Cardiac muscle cell (in vitro differentiated cells and primary cell): ENCODE measurements at places on chromosomes 2 and 18. TPM values are rescaled to one million over a fixed set of nuclear protein-coding genes. Genes with fewer than 3 reads are reported as not detected.
A peak's percentile ranks its signal among the peaks of the same experiment; 100 is the strongest.

ELOA2 gene
- polyA plus RNA-seq: 0.32 TPM in 1 of 2 replicates, not detected in the other

GAL3ST2 gene
- not detected in 2 replicates for polyA plus RNA-seq

GPR75 gene
- 0.15 TPM in 1 of 2 replicates, not detected in the other for polyA plus RNA-seq

DIS3L2 gene
- polyA plus RNA-seq: 35.5 and 39.0 TPM in 2 replicates

GNAL gene
- polyA plus RNA-seq: 9.3 and 10.6 TPM in 2 replicates

ITPRIPL1 gene
- 1.3 and 1.5 TPM in 2 replicates for polyA plus RNA-seq

DNA sequence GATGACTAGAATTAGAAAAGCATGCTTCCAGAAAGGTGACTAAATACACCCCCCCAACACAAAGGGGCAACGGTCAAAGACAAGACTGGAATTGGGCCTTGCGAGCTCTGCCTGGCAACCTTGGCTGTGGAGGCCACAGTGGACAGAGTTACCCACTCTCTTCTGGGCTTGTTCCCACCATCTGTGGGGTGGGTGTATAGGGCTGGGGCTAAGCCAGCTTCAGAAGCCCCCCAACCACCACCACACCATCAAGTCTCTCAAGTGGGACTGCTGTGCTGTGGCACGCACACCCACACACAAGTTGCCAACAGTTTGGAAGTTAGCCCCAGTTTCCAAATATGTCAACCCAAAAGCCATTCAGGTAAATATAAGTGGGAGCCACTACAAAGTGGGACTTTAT lies 7.8 kb downstream of the NFE2L2 start:
- DNase-seq: no peak

- no peak for DNase-seq
Observed at GRCh38 chr2:124335058-124335457, 310.0 kb downstream of the CNTNAP5 start.

DNA sequence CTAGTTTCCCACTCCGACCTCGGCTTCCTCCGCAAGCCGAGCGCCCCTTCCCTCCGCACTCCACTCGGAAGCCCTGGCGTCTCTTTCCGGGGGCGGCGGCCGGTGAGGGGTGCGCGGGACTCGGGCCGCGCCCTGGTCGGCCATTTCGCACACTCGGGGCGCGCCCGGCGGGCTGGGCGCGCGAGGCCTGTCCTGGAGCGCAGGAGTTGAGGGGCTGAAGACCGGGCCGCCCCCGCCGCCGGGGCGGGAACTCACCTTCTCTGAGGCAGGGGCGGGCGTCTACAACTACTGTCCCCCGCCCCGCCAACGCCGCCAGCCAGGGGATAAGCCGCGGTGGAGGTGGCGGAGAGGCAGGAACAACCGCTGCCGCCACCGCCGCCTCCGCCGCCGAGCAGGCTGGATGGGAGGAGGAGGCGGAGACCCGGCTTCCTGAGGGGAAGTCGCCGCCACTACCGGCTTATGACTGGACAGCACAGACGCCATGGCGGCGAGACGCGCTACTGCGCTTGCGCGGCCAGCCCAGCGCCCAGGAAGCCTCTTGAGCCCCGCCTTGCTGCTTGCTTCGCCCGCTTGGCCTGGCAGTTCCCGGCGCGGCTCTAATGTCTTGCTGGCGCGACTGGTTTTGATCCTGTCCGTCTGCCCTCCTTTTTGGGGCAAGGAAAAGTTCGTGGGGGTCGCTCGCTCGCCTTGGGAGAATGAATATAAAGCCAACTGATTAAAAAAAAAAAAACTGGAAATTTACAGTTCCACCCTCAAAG lies at the start of gene KRCC1:
Gene KRCC1 (minus strand): TSS at position 413 of the 758 bp plus-strand sequence. CDS start 27,220 bp downstream, outside the sequence.
- DNase-seq: peak; percentile 97

- no peak for DNase-seq
Observed at GRCh38 chr2:25032901-25033300, 9.0 kb upstream of the EFR3B start.

- DNase-seq: peak; percentile 79
Observed at GRCh38 chr2:237618449-237618848, 8.9 kb upstream of the LRRFIP1 start.

DNA sequence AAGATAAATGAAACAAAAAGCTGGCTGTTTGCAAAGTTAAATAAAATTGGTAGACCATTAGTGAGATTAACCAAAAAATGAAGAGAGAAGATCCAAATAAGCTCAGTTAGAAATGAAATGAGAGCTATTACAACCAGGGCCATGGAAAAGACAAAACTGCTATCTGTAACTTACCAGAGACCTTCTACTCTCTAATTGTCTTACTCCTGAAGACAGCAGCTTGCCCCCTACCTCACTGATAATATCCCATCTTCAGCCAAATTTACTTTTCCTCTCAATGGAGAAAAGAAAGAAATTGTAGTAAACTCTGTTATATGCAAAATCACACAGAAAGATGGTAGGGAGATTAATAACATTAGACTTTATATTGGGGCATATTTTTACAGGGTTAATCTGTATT lies 178.2 kb downstream of the LCLAT1 start:
- DNase-seq: no peak

GRCh38 chr18:50297621-50298442 lies 10.3 kb upstream of the CXXC1 start:
- DNase-seq: peak; percentile 19

DNA sequence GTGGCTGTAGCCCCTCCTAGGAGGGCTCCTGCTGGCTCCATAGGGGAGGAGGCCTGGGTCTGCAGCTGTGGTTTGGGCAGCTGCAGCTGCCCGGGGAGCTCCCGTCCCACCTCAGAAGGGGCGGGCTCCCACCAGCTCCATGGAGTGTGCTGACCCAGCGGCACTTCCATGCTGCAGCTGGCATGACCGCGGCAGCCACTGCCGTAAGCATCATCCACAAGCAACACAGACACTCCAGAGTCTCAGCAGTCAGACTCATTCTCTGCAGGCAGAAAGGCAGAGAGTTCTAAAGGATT lies 660.1 kb upstream of the RAB6C start:
- DNase-seq: no peak

- peak; percentile 36 for DNase-seq
Observed at GRCh38 chr18:59918320-59918755, 18.5 kb downstream of the PMAIP1 start.

DNA sequence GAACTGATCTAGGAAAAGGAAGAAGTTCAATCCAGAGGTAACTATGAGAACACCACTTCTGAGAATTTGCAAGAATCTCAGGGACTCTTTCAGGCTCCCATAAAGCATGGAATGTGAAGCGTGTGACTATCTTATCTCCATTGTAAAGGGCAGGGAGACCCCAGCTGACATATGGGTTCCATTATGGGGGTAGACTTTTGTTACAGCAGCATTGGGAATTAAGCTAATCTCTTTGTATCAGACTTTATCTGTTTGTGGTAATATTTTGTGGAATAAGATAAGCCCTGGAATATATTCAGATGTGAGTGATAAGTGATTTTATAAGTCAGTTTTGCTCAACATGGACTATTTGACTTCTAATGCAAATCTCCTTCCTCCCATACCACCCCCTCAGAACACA lies 468.3 kb downstream of the MEIS1 start:
- DNase-seq: no peak

DNA sequence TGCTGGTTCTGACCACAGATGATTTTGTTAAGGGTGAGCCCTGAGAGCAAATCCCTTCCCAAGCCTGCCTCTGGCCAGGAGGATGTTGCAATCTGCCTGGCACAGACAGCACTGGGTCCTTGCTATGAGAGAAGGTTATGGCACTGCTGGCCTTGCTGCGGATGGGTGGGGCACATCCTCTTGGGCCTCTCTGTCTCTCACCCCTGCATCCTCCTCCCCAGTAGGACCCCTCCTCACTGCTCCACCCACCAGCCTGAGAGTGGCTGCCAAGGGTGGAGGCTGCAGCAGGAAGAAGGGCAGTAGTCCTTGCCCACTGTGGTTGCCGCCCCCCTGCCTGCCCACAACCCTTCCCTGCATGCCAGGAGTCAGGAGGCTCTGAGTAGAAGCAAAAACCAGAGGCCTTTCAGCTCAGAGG lies 180.9 kb downstream of the ZBTB7C start:
- no peak for DNase-seq

DNA sequence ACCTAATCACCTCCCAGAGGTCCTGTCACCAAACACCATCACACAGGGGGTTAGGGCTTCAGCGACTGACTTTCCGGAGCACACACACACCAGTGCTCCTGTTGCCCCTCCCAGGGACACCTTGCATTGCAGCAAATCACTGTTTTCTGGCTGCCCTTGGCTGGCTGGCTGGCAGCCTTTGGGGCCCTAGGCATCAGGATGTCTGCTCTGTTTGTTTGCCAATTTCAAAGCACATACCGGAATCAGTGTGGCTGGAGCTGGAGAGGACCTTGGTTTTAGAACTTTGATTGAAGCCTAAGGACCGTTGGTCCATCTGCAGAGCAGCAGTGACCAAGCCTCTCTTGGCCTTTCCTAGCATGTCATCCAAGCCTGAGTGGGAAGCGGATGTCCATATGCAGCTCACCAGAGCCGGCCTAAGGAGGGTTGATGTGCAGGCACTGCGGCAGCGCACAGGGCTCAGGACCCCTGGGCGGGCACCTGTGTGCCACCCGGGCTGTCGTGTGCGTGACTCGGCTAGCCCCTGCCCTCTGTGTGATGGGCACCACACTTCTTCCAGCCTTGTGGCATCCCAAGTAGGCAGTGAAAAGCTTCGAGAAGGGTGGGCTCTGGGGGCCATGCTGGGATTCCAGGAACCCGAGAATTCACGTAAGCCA lies 62.1 kb downstream of the GBX2 start:
- DNase-seq: no peak

- DNase-seq: no peak
Observed at GRCh38 chr2:32951672-32952071, 4.9 kb downstream of the LTBP1 start.

DNA sequence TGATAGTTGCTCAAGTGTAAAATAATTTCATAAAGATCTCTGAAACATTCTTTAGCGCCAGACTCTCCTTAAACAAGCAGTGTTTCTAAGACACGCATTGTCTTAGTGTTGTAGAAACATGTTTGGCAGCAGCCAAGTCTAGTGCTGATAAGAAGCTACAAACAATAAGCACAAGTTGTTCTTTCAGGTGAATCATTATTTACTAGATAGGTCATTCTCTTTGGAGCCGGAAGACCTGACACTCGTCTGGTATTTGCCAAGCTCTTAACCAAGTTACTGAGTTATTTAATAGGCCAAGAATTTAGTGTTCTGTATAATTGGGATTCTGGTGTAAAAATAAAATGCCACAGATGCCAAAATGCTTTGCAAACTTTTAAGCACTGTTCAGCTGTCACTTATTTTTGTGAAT lies 852.1 kb downstream of the CPS1 start:
- peak; percentile 33 for DNase-seq

- no peak for DNase-seq
Observed at GRCh38 chr2:9092383-9093282, 89.1 kb upstream of the MBOAT2 start.

DNA sequence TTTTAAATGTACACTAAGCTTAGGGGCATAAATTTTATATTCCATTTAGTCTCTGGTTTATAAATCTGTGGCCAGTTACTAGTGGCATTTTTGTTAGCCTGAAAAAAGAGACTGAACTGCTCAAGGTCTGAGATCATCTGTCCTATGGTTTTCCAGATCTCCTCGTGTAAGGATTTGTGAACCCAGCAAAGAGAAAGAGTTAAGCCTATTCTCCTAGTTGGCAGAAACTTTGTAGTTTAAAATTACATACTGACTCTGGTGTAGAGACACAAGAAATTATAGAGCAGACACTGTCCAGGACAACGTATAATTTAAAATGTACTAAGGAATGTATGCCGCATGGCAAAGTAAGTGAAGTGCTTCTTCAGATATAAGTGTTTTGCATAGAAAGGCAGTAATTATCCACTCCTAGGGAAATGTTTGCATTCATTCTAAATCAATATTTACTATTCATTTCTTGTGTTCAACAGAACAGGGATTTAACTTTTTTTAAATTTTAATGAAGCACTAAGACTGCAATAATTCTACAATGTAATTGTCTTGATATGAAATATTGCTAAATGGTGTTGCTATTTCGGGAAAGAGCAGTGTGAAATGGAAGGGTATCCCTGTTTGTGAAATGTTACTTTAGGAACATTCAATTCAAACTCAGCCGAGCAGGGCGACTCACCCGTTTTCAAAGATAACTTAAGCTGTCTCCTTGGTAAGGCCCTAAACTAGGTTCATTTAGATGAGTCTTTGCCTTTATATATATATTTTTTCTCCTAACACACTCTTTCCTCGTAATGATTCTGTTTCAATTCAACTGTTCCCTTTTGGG lies 508.4 kb upstream of the ZEB2 start:
- no peak for DNase-seq

- no peak for DNase-seq
Observed at GRCh38 chr18:39732918-39733317, 2167.3 kb upstream of the CELF4 start.
